ENCODE measurements at places on chromosomes 5 and 9. TPM values are rescaled to one million over a fixed set of nuclear protein-coding genes. Genes with fewer than 3 reads are reported as not detected.

EFCAB9 gene
- not detected for total RNA-seq

DNA sequence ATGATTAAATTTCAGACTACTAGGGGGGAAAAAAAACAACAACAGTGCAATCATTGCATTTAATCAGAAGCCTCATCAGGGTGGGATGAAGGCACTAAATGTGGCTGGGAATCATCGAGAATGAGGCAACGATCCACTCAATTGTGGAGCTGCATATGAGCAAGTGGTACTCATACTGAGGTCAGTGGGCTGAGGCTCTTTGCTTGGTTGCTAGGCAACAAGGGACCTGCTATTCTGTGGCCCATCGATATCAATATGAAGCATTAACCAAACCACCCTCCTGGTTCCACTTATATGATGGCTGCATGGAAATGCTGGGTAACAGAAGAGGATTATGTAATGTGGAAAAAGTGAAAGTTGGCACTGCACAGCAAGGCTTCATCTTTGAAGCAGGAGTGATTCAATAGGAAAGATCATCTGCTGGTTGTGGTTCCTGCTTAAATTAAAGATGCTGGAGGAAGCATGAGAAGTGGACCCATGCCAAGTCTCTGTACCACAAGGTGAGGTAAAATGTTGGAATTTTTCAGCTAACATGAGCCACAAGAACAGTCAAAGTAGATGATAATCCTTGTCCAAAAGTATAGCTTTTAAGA lies 159.8 kb upstream of the HMHB1 start:
- no peak for DNase-seq

- no peak for DNase-seq
These were observed 414.9 kb downstream of the CYLC2 start for GRCh38 chr9:103410059-103410458.

DNA sequence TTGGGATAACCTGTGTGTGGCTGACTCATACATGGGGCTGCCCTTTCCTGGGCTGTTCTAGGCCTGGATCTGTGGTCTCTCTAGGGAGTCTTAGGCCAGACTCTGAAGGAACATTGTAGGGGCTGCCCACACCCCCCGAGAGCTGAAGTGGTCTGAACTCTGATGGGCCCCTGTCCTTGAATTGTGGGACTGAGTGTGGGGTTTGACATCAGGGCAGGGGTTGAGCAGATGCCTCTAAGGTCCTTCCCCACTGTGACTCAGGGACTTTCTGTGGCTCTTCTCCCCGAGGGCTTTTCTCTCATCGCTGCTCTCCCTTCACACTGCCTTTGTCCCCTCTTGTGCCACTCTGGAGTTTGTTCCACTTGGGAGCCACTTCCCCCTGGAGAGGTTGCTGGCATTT lies 215.0 kb downstream of the MELK start:
- DNase-seq, result no peak

- DNase-seq, result no peak
These were observed 135.4 kb upstream of the IER5L start for GRCh38 chr9:129313331-129313955.

DNA sequence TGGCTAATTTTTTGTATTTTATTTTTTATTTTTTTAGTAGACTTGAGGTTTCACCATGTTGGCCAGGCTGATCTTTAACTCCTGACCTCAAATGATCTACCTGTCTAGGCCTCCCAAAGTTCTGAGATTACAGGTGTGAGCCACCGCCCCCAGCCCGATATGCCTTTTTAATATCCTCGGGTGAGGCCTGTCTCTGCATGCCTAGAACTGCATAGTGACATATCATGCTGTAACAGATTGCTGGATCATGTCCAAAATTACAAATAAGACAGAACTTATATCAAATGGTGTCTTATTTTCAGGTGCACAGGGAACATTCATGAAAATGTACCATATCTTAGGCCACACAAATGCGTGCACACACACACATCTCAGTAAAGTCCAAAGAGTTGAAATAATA lies 39.1 kb upstream of the PJA2 start:
- DNase-seq, result no peak

GRCh38 chr5:125424402-125425141 lies 678.1 kb upstream of the ZNF608 start:
- DNase-seq, result no peak

GRCh38 chr9:120383611-120383998 lies 196.4 kb downstream of the CDK5RAP2 start:
- DNase-seq, result no peak

DNA sequence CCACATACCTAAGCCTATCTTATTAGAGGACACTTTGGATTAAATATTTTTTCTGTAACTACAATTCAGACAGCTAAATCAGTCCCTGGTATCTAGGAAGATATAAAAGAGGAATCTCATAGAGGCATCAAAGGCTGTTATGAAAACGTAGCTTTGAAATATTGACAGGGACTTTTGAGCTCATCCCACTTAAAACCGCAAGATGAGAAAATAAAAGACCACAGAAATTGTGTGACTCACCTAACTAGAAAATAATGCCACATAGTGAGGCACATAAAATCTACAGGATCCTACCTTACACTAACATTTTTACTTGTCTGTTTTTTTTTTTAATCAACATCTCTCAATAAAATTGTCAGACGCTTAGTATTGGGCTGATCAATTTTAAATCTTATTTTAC lies 686.5 kb upstream of the COX7C start:
- no peak for DNase-seq

- no peak for DNase-seq
These were observed 654 bp downstream of the RANBP6 start for GRCh38 chr9:6014670-6015270.
